ENCODE measurements at places on chromosomes 11 and 22. TPM values are rescaled to one million over a fixed set of nuclear protein-coding genes. Genes with fewer than 3 reads are reported as not detected.

- no peak for DNase-seq
Observed at GRCh38 chr11:87769661-87770060, 405.6 kb downstream of the RAB38 start.

GRCh38 chr11:131371791-131372104 is 1.3 kb downstream of the NTM start:
- DNase-seq: no peak

The ART1 gene
- total RNA-seq: not detected

GRCh38 chr22:40128989-40129388 is 48.7 kb upstream of the TNRC6B start:
- DNase-seq: no peak

DNA sequence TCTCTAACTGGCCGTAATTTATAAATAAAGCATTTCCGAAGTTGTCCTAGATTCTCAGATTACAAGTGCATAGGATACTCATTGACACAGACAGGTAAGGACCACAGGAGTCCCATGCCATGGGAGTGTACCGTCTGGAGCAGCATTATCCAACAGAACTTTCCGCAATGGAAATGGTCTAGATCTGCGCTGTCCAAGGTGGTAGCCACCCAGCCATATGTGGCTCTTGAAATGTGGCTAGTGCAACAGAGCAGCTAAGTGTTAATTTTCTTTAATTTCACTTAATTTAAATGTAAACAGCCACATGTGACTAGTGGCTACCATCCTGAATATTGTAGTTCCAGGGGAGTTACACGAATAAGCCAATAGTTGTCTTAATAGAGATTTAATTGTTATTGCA is 71.3 kb downstream of the GALNT18 start:
- no peak for DNase-seq

DNA sequence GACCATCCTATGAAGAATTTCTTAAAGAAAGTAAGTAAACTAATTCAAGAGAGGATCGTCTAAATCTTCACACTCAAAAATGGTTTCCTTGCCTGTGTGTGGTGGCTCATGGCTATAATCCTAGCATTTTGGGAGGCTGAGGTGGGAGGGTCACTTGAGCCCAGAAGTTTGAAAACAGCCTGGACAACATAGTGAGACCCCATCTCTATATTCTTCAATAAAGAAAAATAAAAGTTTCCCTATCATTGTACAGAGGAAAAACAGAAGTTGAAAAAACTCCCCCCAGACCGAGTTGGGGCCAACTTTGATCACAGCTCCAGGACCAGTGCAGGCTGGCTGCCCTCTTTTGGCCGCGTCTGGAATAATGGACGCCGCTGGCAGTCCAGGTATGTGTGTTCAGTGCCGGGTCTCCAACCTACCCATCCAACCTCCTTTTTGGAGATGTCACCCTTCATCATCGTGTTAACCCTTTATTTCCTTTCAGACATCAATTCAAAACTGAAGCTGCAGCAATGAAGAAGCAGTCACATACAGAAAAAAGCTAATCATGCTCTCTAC is 3.0 kb downstream of the RPS25 start:
- DNase-seq: no peak

DNA sequence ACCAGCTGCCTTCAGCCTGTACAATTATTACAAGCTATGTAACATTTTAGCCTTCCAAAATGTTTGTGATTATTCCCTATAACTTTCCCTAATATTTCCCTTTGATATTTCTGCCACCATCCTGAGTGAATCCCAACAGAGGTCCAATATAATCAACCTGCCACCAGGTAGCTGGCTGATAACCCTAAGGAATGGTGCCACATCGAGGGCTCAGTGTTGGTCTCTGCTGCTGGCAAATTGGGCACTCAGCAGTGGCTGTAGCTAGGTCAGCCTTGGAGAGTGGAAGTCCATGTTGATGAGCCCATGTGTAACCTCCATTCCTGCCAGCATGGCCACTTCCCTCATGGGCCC is 121.2 kb downstream of the ZNF280B start:
- DNase-seq: no peak

The CTSW gene
- not detected for total RNA-seq

DNA sequence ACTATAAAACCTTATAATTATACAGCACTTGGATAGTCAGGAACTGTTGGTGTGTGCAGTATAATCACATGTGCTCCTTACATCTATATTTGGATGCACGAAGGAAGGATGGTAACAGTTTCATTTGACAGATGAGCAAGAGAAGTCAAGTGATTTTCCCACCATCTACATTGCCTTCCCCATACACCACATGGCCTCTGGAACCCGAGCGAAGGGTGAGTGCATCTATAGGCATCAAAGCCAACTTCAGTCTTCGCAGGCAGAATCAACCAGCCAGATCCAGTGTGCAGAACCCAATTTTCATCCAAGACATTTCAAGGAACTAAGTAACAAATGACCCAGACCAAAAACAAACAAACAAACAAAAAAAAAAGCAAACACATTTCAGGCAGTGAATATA is 85.1 kb upstream of the BLID start:
- no peak for DNase-seq

DNA sequence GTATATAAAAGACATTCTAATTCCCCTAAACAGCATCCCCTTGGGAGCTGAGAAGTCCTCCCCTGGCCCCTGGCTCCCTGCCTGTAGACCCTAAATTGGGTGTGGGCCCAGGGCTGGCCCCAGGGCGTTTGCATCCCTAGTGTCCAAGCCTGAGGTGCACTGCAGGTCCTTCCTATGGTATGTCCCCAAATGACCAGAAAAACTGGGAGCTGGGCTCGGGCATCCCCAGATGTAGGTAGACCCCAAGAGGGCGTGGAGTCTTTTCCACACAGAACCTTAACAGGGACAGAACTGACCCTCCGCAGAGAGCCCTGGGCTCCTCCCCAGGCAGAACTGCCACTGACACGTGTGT is 782 bp upstream of the OSBPL5 start:
- DNase-seq: no peak

DNA sequence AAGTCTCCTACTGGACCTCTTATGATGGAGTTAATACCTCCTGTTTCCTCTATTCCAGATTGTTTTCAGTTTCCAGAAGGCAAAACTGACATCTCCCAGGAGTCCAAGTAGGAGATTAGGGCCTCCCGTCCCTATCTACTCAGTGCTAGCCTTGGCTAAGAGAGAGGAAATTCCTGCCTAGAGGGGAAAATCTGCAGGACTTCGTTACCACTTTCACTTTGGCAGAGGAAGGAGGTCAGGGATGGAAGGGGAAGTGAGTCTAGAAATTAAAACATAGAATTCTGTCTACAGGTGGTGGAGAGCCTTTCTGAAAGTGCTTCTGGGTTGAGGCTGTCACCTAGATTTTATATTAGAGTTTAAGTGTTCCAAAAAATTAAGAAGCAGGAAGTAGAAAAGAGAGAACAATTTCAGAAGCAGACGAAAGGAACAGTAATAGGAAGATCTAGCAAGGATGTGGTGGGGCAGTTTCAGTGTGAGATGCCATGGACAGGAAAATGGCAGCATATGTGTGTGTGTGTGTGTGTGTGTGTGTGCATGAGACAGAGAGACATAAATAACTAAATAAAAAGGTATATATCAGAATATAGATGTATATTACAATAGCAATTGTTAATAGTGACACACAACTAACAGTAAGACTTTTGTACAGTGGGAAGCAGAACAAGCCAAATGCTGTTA is 2.4 kb upstream of the TRIM68 start:
- no peak for DNase-seq
